ENCODE measurements at places on chromosomes 5 and 9. TPM values are rescaled to one million over a fixed set of nuclear protein-coding genes. Genes with fewer than 3 reads are reported as not detected.

- no peak for DNase-seq
- no peaks in the 10 kb centered on the region for H3K36me3 ChIP-seq
- H3K4me1 ChIP-seq: no peaks in the 10 kb centered on the region
- H3K27me3 ChIP-seq: no peaks in the 10 kb centered on the region
- H3K27ac ChIP-seq: no peak overlapping the region
- H3K4me3 ChIP-seq: no peak overlapping the region
Observed at GRCh38 chr5:153775923-153776322, 262.8 kb downstream of the FAM114A2 start.

DNA sequence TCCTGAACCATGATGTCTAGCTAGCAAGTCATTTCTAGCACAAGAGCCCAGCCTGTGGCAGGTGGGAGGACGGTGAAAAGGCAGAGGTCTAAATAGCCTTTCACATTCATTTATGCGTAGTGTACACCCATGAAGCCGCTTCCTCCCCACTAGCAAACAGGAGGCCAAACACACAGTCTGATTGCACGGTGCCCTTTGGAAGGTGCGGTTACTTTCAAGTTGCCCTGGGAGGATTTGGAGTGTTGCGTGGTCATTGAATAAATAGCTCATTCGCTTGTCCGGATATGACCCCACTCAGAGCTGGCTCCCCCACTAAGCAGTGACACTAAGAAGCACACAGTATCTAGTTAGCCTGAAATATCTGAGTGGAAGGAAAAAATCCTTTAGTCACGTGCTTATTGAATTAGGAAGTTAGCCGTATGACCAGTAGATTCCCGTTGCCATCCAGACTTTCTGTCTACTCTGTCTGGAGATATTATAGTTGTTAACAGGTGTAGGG is 664 bp upstream of the ARSB start:
- H3K4me3 ChIP-seq: peak overlapping the region; percentile 100
- peak; percentile 69 for DNase-seq
- peaks cover 38% of the 10 kb centered on the region for H3K4me1 ChIP-seq
- H3K27me3 ChIP-seq: no peaks in the 10 kb centered on the region

DNA sequence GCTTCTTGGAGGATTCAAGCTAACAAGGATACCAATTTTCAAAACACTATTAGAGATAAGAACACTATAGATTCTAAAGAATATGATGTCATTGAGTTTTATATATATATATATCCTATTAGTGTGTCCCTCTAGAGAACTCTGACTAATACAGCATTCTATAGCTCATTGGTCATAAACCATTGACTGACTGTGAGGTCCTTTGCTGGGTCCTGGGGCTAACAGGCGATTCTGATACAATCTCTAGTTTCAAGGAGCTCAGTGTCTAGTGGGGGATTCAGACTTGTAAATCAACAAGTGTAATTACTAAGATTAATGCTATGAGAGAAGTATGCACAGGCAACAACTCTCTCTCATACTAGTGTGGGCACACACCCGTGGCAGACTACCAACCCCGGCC is 234.5 kb downstream of the DENND1A start:
- H3K4me1 ChIP-seq: no peaks in the 10 kb centered on the region
- no peak for DNase-seq
- H3K27me3 ChIP-seq: no peaks in the 10 kb centered on the region
- H3K4me3 ChIP-seq: no peak overlapping the region

DNA sequence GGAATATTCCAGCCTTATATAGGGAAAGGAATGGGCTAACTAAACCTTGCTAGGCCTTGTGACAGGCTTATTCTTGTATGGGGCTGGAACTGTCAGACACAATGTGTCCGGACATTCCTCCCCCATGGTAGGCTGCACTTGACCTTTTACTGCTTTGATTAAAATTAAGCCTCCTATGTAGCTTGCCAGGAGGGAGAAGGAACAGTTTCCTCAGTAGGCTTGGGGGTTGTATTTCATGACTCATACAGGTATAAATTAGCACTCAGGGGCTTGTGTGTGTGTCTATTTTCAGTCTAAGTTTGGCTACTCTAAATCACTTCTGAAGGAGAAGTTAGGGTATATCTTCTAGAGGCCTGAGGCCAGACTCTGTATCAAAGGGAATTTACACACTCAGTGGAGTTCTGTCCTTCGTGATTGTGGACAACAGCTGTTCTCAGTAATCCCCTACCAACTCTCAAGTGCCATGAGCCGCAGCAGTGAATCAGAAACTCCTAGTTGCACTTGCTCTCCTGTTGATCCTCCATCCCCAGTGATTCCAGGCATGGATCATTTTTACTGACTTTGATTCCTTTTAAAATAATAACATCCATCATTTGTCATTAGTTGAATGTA is 16.4 kb downstream of the ADAMTS16 start:
- peaks cover 4% of the 10 kb centered on the region for H3K36me3 ChIP-seq
- DNase-seq: no peak
- no peak overlapping the region for H3K4me3 ChIP-seq
- H3K4me1 ChIP-seq: no peaks in the 10 kb centered on the region
- H3K27ac ChIP-seq: no peak overlapping the region

DNA sequence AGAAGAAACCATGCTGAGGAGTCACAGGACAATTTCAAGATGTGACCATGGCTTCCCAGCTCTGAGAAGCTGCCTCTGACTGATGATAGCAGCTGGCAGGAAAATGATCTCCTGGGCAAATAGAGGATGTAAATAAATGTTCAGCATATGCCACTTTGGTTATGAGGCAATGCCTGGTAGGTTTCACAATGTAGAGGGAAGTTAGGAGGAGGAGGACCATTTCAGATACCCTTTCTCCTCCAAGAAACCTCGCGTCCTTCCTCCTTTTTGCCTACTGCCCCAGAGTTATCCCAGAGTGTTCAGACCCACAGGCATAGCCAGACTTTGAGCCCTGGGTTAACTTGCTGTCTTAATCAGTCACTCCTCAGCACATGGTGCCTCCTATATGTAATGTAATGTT is 541.6 kb upstream of the DAP start:
- no peak overlapping the region for H3K4me3 ChIP-seq
- no peaks in the 10 kb centered on the region for H3K27me3 ChIP-seq
- no peaks in the 10 kb centered on the region for H3K4me1 ChIP-seq
- H3K36me3 ChIP-seq: no peaks in the 10 kb centered on the region
- H3K27ac ChIP-seq: no peak overlapping the region
- DNase-seq: no peak

Gene ENTREP1
- total RNA-seq: not detected

DNA sequence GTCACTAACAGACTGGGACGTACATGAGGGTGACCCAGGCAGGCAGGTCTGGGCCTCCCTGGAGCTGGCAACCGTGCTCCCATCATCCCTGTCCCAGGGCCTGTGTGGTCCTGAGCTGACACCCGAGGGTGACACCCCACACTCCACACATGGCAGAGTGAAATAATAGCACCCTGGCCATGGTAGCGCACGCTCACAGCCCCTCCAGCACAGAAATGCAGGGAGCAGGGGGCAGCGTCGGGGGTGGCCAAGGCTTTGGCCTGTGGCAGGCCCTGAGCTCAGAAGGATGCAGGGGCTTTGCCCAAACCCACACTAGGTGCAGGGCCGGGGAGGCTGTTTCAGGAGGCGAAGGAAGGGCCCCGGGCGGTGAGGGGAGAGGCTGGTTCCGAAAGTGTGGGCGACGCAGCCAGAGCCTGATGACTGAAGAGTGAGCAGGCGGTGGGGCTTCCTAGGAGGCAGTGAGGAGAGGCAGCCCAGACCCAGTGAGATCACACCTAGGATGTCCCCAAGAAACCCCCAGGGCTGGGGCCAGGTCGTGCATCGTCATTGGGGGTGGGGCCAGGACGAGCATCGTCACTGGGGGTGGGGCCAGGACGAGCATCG is 12.9 kb downstream of the OR2V2 start:
- H3K27ac ChIP-seq: peak overlapping the region; percentile 69
- peaks cover 73% of the 10 kb centered on the region for H3K4me1 ChIP-seq

Gene PCA3
- not detected for total RNA-seq

Gene ADCY2
- not detected for total RNA-seq

DNA sequence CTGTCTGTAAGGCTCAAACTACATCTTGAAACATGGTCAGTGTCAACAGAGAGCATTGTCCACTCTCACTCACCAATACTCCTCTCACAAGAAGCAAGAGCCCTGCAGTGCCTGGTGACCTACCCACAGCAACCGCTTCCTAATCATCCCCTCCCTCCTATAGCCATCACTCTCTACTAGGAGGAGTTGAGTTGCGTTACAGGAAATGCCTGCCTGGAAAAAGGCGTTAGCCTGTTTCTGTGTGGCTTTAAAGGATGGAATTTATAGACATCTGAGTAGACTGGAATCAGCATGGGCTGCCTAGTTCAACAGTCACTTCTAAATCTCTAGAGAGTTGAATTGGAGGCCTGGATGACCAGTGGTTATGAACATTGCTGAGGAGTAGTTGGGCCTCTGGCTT is 108.3 kb upstream of the FER start:
- H3K4me1 ChIP-seq: peaks cover 12% of the 10 kb centered on the region
- no peaks in the 10 kb centered on the region for H3K36me3 ChIP-seq
- H3K4me3 ChIP-seq: no peak overlapping the region
- H3K27me3 ChIP-seq: peaks cover 36% of the 10 kb centered on the region
- no peak for DNase-seq
- no peak overlapping the region for H3K27ac ChIP-seq

- H3K36me3 ChIP-seq: peaks cover 11% of the 10 kb centered on the region
- H3K27me3 ChIP-seq: no peaks in the 10 kb centered on the region
- peaks cover 29% of the 10 kb centered on the region for H3K4me1 ChIP-seq
Observed at GRCh38 chr9:127943731-127944144, 6.1 kb upstream of the DPM2 start.

DNA sequence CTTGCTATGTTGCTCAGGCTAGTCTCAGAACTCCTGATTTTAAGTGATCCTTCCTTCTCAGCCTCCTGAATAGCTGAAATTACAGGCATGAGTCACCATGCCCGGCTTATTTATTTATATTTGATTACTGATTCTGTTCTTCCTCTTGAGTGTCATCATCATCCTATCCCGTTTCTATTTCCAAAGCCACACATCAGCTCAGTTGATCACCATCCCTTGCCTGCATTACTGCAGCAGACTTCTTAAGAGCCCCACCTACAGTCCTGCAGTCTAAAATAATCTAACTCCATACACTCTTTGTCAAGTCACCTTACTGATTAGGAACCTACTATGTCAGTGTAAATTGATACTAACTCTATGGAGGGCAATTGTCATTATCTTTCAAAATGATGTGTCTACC is 138.9 kb upstream of the RAI14 start:
- H3K4me3 ChIP-seq: no peak overlapping the region
- H3K36me3 ChIP-seq: no peaks in the 10 kb centered on the region
- no peak overlapping the region for H3K27ac ChIP-seq
- DNase-seq: no peak
- H3K4me1 ChIP-seq: peaks cover 5% of the 10 kb centered on the region

Gene ENTPD8
- total RNA-seq: not detected

- H3K4me1 ChIP-seq: no peaks in the 10 kb centered on the region
- no peaks in the 10 kb centered on the region for H3K36me3 ChIP-seq
- no peaks in the 10 kb centered on the region for H3K27me3 ChIP-seq
- H3K27ac ChIP-seq: no peak overlapping the region
- no peak overlapping the region for H3K4me3 ChIP-seq
- no peak for DNase-seq
Observed at GRCh38 chr9:18023332-18023731, 444.5 kb downstream of the SH3GL2 start.

Gene IL4
- total RNA-seq: 1.5 TPM

Gene UBAP2
- 32.1 TPM for total RNA-seq

- no peaks in the 10 kb centered on the region for H3K36me3 ChIP-seq
- H3K4me3 ChIP-seq: no peak overlapping the region
- H3K27me3 ChIP-seq: peaks cover 24% of the 10 kb centered on the region
- DNase-seq: no peak
Observed at GRCh38 chr5:174318578-174318977, 273.1 kb downstream of the NSG2 start.

Gene ADRA1B
- total RNA-seq: not detected
